ENCODE measurements at places on chromosomes 4 and X.

GRCh38 chr4:151092488-151092887 is 6.9 kb upstream of the RPS3A start:
- no peak for DNase-seq

DNA sequence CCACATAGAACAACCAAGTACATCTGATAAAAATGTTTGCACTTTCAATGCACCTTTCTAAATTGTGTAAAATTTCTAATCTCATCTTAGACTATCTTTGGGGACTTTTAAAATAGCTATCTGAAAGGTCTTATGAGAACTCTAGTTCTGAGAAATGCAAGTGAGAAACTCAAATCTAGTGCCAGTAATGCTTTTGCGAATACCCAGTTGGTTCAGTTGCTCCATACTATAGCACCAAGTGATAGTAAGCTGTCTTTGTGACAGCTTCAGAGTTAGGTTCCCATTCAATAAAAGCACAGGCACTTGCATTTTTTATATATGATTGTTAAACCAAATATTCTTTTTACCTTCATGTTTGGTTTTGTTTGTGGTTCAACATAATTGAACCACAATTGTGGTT is 4.5 kb upstream of the ITM2A start:
- no peak for DNase-seq

GRCh38 chr4:20395160-20395773 is 143.6 kb downstream of the SLIT2 start:
- DNase-seq, result no peak

DNA sequence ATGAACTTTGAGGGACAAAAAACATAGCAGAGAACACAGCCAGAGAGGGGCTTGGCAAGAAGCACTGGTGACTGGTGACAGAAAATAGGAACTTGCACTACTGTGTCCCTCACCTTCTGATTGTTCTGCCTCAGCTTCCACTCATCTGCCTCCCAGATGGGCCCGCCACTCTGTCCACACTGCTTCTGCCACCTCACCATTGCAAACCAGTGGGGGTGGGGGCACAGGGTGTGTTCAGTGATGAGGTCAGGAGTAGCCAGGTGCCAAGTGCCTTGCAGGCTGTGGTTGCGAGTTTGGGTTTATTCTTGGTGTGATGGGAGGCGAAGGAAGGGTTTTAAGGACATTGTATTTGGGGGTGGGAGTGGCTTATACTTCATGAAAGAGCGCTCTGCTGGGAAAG is 9.1 kb upstream of the UBA1 start:
- no peak for DNase-seq

- no peak for DNase-seq
Observed at GRCh38 chrX:49910344-49910743, 12.1 kb upstream of the CLCN5 start.

DNA sequence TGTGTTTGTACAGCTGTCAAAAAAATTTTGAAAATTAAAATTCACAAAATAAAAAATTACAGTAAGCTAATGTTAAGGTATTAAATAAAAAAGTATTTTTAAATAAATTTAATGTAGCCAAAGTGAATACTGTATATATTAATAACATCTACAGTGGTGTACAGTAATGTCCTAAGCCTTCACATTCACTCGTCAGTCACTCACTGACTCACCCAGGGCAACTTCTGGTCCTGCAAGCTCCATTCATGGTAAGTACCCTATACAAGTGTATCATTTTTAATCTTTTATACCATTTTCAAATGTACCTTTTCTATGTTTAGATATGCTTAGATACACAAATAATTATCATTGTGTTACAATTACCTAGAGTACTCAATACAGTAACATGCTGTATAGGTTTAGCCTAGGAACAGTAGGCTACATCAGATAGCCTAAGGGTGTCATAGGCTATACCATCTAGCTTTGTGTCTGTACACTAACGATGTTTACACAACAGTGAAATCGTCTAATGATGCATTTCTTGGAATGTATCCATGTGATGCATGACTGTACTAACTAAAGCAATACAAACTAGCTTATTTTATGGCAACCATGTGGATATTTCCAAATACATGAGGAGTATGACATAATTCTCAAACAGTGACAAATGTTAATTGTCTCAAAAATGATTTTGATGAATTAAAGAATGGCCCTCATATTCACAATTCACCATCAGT is 13.7 kb downstream of the DDX60 start:
- no peak for DNase-seq

DNA sequence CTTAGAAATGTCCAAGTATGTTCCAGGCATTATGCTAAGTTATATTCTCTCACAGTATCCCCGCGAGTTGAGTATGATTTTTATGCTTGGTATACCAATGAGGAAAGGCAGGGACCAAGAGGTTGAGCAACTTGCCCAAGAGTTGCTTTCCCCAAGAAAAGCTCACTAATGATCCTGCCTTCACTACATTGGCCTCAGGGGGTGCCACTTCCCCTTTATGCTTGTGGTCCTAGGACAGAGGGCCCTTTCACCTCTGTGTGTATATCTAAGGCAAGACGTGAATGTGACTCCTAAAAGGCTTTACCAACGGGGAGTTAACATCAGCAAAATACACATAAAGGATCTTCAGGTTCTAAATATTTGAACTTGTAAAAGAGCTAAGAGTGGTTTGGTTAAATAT is 164.4 kb upstream of the CPEB2 start:
- no peak for DNase-seq

DNA sequence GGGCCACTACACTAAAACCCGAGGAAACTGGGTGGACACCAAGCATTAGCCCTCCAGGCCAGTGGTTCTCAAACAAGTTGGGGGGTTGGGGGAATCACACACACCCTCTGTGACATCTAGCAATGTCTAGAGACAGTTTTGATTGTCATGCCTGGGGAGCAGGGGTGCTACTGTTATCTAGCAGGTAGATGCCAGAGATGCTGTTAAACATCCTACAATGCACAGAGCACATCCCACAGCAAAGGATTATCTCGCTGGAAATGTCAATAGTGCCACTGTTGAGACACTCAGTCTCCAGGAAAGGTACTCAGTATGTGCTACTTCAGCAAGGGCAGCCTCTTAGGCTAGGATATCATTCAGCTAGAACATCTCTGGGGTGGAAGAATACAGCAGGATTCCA is 1.3 kb downstream of the SMC1A start:
- DNase-seq, result no peak

DNA sequence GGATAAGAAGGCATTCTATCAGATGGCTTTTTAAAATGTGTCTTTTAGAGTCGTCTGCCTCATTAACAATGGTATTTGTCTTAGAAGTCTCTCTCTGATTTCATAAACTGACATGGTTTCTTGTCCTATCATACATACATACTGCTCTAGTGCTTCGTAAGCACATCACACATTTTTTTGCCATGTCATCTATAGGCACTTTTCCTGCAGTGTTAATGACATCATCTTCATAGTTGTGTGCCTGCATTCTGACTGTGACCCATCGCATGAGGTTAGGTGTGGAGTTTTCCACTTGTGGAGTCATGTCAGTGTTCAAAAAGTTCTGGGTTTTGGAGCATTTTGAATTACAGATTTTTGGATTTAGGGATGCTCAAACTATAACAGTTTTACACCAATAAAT is 361.6 kb upstream of the SPOCK3 start:
- no peak for DNase-seq

DNA sequence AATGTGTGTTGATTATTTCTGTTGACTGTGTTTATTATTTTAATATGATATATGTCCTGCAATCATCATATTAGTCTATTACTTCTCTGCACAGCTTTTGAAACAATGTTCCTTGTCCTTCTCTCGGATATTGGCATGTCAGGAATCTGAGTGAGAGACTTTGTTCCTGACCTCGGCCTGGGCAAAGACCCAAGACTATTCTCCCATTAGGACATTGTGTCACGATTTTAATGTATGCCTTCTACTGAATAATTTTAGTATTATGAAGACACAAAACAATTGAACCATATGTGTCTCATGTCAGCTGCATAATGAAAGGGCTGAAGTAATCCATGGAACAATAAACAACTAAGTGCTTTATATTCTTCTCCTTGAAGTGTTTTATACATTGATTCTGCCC is 580.8 kb upstream of the TENM3 start:
- DNase-seq, result no peak

- no peak for DNase-seq
Observed at GRCh38 chr4:135354876-135355275, 1153.3 kb upstream of the PABPC4L start.

GRCh38 chrX:34805951-34806350 is 136.6 kb upstream of the FAM47B start:
- no peak for DNase-seq

DNA sequence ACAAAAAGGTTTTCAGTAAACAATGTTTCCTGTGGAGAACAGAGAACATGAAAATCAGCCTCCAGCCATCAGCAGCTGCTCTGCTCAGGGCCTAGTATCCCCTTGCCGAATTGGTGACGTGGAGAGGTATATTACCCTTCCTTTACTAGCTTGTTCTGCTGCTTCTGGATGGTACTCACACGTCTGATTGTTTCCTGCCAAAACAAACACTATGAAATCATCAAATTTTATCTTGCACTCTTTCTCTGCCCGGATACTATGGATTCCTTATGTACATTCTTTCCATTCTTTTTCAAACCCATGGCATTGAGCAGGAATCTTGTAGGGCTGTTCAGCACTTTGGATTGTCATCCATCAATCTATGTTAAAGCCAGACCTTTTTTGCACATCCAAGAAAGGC is 18.8 kb upstream of the METAP1 start:
- DNase-seq, result no peak

- no peak for DNase-seq
Observed at GRCh38 chr4:1261107-1261928, 12.4 kb upstream of the CTBP1 start.

GRCh38 chrX:94524867-94525266 is 850.9 kb downstream of the FAM133A start:
- DNase-seq, result no peak

DNA sequence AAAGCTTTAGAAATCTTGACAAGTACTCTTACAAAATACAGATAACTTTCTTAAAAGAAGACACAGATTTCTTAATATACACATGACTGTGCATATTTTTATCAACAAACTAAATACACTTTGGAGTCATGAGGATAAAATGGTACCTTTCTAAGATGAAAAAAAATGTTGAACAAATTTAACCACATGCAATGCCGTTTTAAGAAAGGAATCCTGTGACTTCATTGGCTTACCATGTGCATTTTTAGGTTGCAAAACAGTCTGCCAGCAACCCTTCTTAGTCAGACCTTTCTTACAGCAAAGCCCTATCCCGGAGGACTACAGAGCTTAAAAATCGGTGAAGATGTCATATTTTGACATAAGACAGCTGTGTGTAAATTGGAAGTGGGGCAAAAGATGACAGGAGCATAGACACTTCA is 51.7 kb downstream of the GASK1B start:
- no peak for DNase-seq

- no peak for DNase-seq
Observed at GRCh38 chr4:175824076-175824475, 12.0 kb upstream of the GPM6A start.

DNA sequence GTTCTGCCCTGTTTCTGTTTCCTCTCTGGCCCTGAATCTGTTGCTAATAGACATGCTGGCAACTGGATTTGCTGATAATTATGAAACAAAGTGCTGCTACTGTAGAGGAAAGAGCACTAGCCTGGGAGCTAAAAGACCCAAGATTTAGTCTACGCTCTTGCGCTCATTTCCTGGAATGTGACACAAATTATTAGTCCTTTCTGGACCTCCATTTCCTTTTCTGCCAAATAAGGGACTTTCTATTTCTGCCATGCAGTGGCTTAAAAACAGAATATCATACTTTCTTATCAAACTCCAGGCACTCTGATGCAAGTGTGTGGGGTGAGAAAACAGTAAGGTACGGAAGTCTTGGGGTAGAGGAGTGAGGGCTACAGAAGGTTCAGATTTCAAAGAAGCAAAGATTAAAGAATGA is 48.3 kb upstream of the GPR174 start:
- no peak for DNase-seq

GRCh38 chr4:83335701-83336100 is 1.1 kb upstream of the HPSE start:
- DNase-seq, result no peak

- DNase-seq, result peak; percentile 17
Observed at GRCh38 chr4:70601422-70602039, 9.5 kb downstream of the AMBN start.

DNA sequence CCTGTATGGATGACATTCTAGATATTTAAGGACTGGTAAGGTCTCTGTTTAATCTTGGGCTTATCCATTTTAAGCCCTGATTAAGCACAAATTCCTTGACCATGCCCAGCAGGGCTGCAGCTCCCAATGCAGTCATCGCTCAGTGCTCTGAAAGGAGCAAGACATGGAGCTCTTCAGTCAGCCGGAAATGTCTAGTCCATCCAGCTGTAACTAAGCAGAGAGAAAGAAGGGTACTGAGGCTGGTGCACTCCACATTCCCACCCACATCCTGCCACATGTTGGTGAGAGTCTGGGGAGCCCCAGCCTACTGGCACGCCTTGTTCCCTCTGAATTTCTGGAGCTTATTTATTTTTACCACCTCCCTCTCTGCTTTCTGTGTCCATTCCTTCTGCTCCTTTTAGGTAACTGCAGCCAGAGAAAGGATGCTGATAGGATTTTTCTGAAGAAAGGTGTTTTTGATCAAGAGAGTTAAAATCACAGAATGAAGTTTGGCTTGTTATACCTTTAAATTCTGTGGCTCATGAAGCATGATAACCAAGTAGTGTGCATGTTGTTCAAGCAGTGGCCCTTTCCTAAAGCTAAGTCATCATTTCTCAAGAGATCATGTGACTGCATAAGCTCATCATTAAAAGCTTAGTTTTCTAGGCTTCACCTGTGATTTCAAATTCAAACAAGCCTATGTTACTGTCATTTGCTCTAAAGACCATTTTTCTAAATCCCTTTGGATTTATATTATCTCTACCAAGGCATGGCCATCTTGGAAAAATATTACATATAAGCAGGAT is 74.0 kb downstream of the GALNT7 start:
- DNase-seq, result no peak

Measured in stimulated activated CD8-positive, alpha-beta memory T cell treated with anti-CD3 and anti-CD28 coated beads, Interleukin-4, amount 100 ng/mL, for 4 hours (primary cell).